ENCODE measurements at places on chromosomes 2 and 18.

- no peaks in the 10 kb centered on the region for H3K4me1 ChIP-seq
- H3K4me3 ChIP-seq = no peak overlapping the region
- DNase-seq = no peak
- H3K36me3 ChIP-seq = no peaks in the 10 kb centered on the region
- no peak overlapping the region for H3K27ac ChIP-seq
Observed at GRCh38 chr18:69980982-69981804, 33.5 kb upstream of the CD226 start.

DNA sequence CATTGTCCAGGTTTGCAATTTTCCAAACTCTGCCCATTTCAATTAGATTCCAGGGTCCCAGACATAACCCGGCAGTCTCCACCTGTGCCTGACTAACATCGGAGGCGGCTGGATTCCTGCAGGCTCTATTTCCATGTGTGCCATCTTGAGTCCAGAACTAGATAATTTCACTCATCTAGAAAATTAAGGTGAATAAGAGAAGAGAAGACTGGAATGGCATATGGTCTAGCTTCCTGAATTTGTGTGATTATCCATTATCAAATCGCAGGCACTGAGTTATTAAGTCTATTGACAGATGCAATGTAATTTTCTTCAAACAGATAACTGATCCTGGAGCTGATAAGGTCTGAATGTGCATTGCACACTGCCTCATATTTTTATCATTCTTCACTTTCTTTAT lies 305.2 kb downstream of the ETAA1 start:
- H3K27me3 ChIP-seq = no peaks in the 10 kb centered on the region
- DNase-seq = no peak
- H3K4me1 ChIP-seq = no peaks in the 10 kb centered on the region
- no peak overlapping the region for H3K4me3 ChIP-seq

- H3K27ac ChIP-seq = no peak overlapping the region
- H3K4me1 ChIP-seq = no peaks in the 10 kb centered on the region
- no peaks in the 10 kb centered on the region for H3K27me3 ChIP-seq
- DNase-seq = no peak
- H3K4me3 ChIP-seq = no peak overlapping the region
- H3K36me3 ChIP-seq = no peaks in the 10 kb centered on the region
Observed at GRCh38 chr2:20433249-20433648, 13.6 kb upstream of the RHOB start.

DNA sequence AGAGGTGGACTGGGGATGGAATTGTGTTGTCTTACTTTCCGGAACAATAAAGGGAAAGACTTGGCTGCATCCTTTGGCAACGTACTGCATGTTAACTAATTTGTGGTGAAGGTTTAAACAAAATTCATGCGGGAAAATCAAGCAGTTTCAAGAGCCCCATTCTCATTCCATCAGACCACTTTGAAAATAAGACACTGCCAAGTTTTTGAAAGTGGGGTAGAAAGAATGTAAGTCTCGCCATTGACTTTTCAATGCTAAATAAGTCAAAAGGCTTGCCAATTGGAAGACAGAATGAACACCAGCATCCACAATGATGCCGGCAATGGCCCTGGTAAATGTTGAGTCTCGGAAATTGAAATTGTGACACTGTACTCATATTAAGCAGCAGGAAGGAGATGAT lies 322.0 kb downstream of the RND3 start:
- no peak for DNase-seq
- no peaks in the 10 kb centered on the region for H3K4me1 ChIP-seq
- H3K36me3 ChIP-seq = no peaks in the 10 kb centered on the region
- H3K27me3 ChIP-seq = no peaks in the 10 kb centered on the region

DNA sequence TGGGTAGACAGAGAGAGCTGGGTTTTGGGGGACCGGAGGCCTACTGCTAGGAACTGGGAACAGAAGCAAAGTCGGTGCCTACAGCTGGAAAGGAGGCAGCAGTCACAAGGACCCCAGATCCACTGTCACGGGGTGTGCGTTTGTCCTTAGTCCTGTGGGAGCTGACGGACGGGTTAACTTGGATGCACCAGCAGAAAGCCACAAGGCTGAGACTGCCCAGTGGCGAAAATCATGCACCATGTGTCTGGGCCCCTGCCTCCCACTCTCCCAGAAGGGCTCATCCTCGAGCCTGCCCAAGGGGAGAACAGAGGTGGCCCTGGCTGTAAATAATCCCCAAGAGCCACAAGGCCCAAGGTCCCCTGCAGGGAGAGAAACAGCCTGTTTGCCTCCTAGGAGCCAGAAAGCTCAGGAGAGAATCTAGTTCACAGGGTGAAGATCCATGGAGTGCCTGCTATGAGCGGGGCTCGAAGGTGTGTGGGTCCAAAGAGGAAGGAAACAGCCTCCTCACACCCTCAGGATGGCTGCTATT lies 11.7 kb upstream of the RALB start:
- no peak overlapping the region for H3K4me3 ChIP-seq
- no peaks in the 10 kb centered on the region for H3K36me3 ChIP-seq
- H3K27ac ChIP-seq = no peak overlapping the region
- H3K4me1 ChIP-seq = peaks cover 35% of the 10 kb centered on the region
- no peaks in the 10 kb centered on the region for H3K27me3 ChIP-seq

- peak overlapping the region; percentile 52 for H3K27ac ChIP-seq
- no peak for DNase-seq
- H3K4me3 ChIP-seq = peak overlapping the region; percentile 85
- H3K36me3 ChIP-seq = peaks cover 15% of the 10 kb centered on the region
Observed at GRCh38 chr2:238427435-238428162, 872 bp downstream of the ASB1 start.

DNA sequence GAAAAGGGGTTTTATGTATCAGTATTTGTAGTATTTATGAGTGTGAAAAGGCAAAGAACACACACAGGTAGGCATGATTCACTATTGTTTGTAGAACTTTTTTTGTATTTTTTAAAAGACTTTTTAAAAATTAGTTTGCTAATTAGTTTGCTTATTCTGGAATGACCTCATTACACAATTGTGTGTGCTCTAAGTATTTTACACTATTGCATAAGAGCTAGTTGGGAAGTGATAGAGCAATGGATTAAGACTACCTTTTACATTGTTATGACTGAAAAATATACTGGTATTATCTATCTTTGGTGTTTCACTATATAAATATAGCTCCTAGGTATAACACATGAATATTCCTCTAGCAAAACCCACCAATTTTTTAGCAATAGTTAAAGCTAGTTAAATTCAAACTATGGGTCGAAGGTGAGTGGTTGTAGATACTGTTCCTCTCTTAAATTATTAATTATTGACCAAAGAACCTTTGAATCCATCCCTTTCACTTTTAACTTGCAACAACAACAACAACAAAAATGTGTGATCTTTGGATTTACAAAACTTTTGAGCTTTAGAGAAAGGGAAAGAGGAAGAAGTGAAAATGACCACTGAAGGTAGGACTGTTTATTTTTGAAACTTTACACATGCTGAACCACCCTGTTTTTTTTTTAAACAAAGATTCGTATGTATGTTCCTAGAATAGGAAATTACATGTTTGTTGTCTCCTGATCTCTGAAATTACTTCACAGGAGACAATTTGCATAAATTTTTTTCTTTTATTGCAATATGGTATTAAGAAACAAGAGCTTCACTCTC lies 18.7 kb downstream of the ITPRID2 start:
- peaks cover 10% of the 10 kb centered on the region for H3K36me3 ChIP-seq
- DNase-seq = no peak
- no peak overlapping the region for H3K27ac ChIP-seq
- no peaks in the 10 kb centered on the region for H3K27me3 ChIP-seq

GRCh38 chr2:137228566-137228965 lies 463.2 kb downstream of the THSD7B start:
- H3K27ac ChIP-seq = no peak overlapping the region
- no peaks in the 10 kb centered on the region for H3K27me3 ChIP-seq
- no peaks in the 10 kb centered on the region for H3K36me3 ChIP-seq

GRCh38 chr18:13382366-13382953 lies 163.9 kb downstream of the LDLRAD4 start:
- H3K4me1 ChIP-seq = peaks cover 48% of the 10 kb centered on the region
- no peak for DNase-seq
- peak overlapping the region; percentile 17 for H3K4me3 ChIP-seq

GRCh38 chr18:10122988-10123950 lies 209.5 kb downstream of the VAPA start:
- DNase-seq = no peak
- H3K4me3 ChIP-seq = no peak overlapping the region
- no peak overlapping the region for H3K27ac ChIP-seq
- no peaks in the 10 kb centered on the region for H3K27me3 ChIP-seq
- no peaks in the 10 kb centered on the region for H3K36me3 ChIP-seq

- H3K4me1 ChIP-seq = peaks cover 35% of the 10 kb centered on the region
- no peak for DNase-seq
- H3K36me3 ChIP-seq = no peaks in the 10 kb centered on the region
- H3K27ac ChIP-seq = no peak overlapping the region
- H3K4me3 ChIP-seq = peak overlapping the region; percentile 49
Observed at GRCh38 chr2:86807133-86807467, 16.4 kb upstream of the CD8A start.

- no peak for DNase-seq
- no peaks in the 10 kb centered on the region for H3K36me3 ChIP-seq
- no peak overlapping the region for H3K4me3 ChIP-seq
- peaks cover 68% of the 10 kb centered on the region for H3K4me1 ChIP-seq
- H3K27me3 ChIP-seq = peaks cover 29% of the 10 kb centered on the region
Observed at GRCh38 chr2:240996161-240996833, 2.1 kb upstream of the SNED1 start.

GRCh38 chr2:42860319-42861094 lies 68.1 kb upstream of the HAAO start:
- H3K4me3 ChIP-seq = no peak overlapping the region
- no peak overlapping the region for H3K27ac ChIP-seq
- no peaks in the 10 kb centered on the region for H3K4me1 ChIP-seq
- no peaks in the 10 kb centered on the region for H3K36me3 ChIP-seq

DNA sequence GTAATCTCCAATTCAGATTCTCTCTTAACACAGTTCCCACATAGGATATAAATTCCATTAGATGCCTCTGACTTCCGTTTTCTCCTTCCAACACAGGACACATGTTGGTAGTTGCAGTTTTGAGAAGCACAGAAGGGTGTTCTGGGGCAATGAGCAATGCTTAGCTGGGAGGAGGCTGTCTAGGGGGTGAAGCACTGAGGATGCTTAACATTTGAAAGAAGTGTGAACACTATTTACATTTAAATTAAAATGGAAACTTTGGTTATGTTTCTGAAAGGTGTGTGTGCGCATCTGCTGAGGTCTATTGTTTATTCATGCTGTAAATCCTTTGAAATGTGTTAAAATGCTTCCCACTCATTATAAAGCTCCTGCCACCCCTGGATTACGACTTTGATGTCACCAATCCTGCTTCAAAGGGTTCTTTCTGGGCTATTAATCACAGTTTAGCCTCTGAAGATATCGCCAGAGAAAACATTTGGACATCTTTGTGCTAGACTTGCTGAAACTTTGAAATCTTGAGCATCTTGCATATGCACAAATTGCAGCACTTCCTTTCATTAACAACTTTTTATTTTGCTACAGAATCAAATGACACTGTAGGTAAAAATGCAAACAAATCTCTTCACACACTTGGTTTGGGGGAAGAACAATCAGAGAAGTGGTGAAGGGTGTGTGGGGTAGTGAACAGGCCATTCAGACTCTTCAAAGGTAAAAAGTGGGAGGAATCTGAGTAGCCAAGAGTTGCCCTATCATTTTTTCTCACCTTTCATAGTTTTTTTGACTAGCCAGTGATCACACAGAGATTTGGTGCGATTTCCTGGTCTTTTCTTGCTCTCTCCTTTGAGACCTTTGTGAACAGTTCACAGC lies 258.4 kb downstream of the MYO3B start:
- H3K27me3 ChIP-seq = no peaks in the 10 kb centered on the region
- H3K4me3 ChIP-seq = no peak overlapping the region
- no peaks in the 10 kb centered on the region for H3K36me3 ChIP-seq
- peak; percentile 20 for DNase-seq

- no peaks in the 10 kb centered on the region for H3K4me1 ChIP-seq
- no peak overlapping the region for H3K4me3 ChIP-seq
- no peaks in the 10 kb centered on the region for H3K27me3 ChIP-seq
- H3K36me3 ChIP-seq = no peaks in the 10 kb centered on the region
- DNase-seq = peak; percentile 37
Observed at GRCh38 chr2:85106489-85107180, 26.6 kb upstream of the TCF7L1 start.

GRCh38 chr2:168538534-168538933 lies 82.5 kb downstream of the CERS6 start:
- peaks cover 5% of the 10 kb centered on the region for H3K36me3 ChIP-seq
- DNase-seq = no peak
- H3K27me3 ChIP-seq = no peaks in the 10 kb centered on the region
- H3K27ac ChIP-seq = no peak overlapping the region

DNA sequence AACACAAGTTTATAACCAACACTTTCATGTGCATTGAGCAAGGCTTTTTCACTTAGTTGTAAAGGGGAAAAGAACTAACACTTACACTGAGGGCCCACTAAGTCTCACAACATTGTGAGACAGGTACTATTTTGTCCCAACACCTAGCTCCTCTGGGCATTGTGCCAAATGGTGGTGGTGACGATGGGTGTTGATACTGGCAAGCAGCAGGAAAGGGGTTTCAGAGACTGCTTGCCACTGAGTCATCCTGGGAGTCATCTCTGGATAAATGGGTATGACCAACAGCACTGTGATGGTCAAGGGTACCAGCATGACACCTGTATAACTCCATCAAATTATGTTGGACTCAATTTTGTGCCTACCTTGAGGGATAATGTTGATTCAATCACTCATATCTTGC lies 138.8 kb upstream of the ITGA6 start:
- H3K4me1 ChIP-seq = peaks cover 17% of the 10 kb centered on the region
- DNase-seq = no peak
- no peaks in the 10 kb centered on the region for H3K27me3 ChIP-seq
- H3K36me3 ChIP-seq = no peaks in the 10 kb centered on the region

- H3K27me3 ChIP-seq = no peaks in the 10 kb centered on the region
- H3K4me1 ChIP-seq = peaks cover 9% of the 10 kb centered on the region
- H3K4me3 ChIP-seq = no peak overlapping the region
- H3K27ac ChIP-seq = no peak overlapping the region
- H3K36me3 ChIP-seq = no peaks in the 10 kb centered on the region
Observed at GRCh38 chr2:6310256-6311215, 555.2 kb downstream of the CMPK2 start.

DNA sequence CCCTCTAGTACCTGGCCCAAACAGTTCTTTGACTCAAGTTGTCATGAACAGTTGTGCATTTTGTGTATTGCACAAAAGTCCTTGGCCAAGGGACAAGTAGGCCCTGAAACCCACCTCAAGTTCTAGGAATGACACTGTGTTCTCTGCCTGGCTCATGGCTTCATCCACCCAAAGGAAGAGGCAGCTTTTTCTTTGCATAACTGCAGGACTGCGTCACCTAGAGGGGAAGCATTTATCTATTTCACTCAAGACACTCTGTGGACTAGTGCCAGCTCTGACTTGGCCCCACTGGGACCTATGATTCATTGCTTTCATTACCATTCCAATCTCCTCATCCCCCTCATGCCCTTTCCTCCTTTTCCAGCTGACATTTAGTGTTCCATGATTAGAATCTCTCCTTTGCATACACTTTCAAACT lies 119.3 kb upstream of the SIX2 start:
- H3K4me3 ChIP-seq = no peak overlapping the region
- H3K27ac ChIP-seq = no peak overlapping the region

Data from spinal cord (tissue), 10 donors.